ENCODE measurements at places on chromosomes 3 and 15.
A peak's percentile ranks its signal among the peaks of the same experiment; 100 is the strongest.

- no peak for DNase-seq
These were observed 27.2 kb downstream of the TIMP4 start for GRCh38 chr3:12131351-12132090.

DNA sequence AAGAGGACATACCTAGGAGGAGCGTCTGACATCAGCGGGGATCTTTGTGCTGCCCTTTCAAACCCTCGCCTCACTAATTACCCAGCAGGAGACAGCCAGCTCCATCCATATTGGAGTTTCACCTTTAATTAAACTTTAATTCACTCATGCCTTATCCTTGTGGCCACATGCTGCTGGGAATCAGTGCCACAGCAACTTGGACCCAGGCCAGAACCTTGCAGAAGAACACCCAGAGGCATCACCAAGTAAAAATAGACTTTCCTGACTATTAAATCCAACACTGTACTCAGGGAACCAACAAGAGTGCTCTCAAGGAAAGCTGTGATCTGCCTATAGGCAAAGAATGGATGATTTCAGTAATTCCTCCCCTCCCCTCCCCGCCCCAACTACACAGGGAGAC lies 23.9 kb downstream of the EIF1B start:
- DNase-seq: no peak

- no peak for DNase-seq
These were observed 103.3 kb upstream of the PRR23E start for GRCh38 chr3:127089486-127090145.

DNA sequence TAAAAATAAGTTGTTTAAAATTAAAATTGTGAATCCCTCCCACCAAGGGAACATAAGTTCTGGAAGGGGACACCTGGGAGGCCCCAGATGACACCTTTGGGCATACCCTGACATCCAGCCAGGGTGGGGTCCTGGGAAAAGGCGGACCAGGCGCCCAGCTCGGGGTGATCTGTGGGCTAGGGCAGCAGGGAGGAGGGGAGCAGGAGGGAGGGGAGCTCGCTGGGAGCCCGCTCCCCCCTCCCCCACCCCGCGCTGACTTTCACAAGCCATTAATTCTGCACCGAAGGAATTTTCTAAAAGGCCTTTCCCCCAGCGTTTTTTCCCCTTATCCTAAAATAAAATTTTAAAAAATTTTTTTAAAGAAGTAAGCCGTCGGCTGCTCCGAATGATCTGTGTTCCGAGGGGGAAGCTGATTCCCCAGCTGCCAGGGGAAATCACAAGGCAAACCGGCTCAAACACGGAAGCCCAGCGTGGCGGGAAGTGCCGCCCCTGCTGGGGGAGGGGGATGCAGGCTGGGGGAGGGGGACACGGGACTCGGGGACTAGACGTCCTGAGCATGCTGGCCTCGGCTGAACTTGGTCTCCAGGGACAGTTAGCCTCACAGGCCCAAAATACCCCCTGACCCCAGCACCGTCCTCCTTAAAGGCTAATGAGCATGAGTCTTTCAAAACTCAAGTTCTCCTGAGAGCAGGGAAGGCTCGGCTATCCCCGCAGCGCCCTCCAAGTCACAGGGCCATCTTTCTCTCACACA lies 13.9 kb downstream of the PLXND1 start:
- no peak for DNase-seq

- no peak for DNase-seq
These were observed 534 bp upstream of the UBE2E1 start for GRCh38 chr3:23805210-23805632.

- no peak for DNase-seq
These were observed 37.2 kb downstream of the CCDC54 start for GRCh38 chr3:107414325-107414964.

- DNase-seq: no peak
These were observed 35.2 kb upstream of the FGD5 start for GRCh38 chr3:14783480-14784086.

- DNase-seq: no peak
These were observed 20.7 kb downstream of the TIMP4 start for GRCh38 chr3:12138044-12138443.

- DNase-seq: peak; percentile 6
These were observed 781 bp upstream of the DAG1 start for GRCh38 chr3:49469037-49469935.

DNA sequence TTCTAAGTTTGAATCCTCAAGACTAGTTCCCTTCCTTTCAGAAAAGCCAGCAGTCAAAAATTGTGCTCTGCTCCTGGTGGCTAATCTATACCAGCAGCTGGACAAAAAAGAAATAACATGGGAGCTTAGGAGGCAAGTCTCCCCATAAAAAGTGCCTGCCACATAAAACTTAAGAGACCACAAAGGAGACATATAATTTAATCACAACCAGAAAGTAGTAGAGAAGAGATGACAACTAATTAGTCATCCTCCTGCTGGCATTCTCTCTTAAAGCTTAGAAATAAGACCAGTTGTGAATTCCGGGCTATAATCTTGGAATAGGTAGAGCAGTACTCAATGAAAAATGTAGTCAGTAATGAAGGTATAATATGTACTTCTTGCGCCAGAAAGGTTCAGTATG lies 20.2 kb upstream of the IMPG2 start:
- no peak for DNase-seq

DNA sequence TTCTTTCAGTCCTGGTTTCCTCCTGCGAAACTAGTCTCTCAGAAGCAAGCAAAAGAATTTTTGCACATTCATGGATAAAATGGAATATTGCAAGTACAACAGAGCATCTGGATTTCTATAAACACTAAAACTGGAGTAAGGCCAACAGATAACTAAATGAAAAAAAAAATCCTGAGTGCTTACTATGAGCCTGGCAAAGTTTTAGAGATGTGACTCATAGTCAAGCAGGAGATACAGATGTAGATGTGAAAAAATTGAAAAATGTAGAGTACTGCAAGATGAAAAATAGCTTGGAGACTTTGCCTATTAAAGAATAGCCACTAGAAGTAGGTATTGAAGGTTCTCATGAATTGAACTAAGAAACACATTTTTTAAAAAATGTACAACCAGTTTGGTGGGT lies 397.4 kb downstream of the OTOL1 start:
- no peak for DNase-seq

DNA sequence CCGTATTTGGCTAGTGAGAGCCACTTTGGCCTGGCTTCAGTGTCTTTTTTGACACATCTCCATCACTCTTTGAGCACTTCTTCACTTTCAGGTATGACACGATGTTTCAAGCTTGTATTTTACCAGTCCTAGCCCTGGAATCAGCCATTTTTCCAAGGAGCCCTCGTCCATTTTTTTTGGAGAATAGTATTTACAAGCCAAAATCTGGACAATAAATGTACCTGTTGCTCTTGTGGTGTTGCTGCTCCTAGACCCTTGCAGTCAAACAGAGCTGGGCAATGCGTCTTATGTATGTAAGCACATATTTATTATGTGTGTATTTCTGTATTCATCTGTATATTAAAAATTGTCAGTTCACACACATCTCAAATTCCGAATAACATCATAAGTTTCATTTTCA lies 231.2 kb downstream of the THSD4 start:
- DNase-seq: no peak

DNA sequence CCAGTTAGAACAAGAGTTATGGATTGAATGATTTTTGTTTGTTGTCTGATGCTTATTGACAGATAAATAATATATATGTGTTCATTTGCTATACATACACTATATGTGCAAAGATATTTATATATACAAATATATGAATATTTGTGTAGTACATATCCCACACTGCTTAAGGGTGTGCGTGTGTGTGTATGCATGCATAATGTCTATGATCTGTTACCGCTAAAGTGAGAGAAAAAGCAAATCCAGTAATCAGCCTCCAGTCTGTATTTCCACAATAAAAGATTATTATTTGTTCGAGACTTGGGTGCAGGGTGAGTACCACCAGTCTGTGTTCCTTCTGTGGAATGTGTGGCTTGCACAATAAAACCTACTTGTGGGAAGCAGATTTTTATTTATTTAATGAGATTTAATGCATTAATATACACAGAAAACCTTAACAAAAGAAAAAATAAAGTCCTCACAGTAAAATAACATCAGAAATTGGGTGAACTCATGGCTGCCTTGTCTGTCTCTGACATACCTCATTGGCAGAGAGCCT lies 366.0 kb upstream of the TBL1XR1 start:
- no peak for DNase-seq

DNA sequence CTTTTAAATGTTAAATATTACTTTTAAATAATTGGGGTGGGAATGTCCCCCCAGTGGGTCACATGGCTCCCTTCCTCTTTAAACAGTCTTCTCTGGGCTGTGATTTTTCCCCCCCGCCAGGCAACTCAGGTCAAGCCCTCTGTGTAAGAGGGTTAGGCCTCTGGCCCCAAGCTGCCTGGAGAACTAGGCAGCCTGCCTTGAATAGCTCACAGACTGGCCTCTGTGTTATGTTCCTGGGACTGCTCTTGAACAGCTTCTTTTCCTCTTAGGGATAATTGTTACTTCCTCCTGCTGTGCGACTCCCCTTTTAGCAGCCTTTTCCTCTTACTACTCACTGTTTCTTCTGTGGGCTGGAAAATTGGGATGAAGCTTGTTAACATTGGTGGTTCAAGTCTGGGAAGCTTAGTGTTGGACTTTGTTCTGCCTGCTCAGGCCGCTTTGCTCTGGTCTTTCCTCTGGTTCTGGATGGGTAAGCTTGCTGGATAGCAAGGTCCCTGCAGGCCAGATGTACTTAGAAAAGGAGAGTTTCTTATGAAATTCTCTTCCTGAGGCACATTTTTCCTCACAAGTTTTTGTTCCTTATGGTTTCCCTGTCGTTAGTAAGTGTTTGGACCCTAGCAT lies 2.2 kb downstream of the TEX264 start:
- DNase-seq: no peak

- DNase-seq: no peak
These were observed 852.0 kb downstream of the FHIT start for GRCh38 chr3:60399292-60399691.

GRCh38 chr3:23112491-23112890 lies 90.6 kb upstream of the UBE2E2 start:
- DNase-seq: no peak

DNA sequence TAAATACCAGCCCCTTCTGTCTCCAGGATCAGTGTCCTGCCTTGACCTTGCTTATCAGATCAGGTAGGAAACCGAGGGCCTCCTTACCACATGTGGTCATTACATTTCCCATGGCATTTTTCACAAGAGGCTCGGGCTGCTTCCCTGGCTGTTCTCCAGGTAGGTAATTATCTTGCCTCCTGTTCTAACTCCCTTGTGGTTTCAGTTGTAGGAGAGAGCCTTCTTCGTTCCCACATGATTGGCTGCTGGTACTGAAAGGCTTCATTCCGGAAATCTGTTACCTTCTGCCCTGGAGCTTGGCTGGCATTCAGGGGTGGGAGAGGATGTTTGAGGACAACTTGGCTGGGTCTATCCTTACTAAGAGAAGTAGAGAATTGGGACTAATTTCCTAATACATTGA lies 46.8 kb upstream of the RORA start:
- peak; percentile 93 for DNase-seq

- DNase-seq: no peak
These were observed 252.9 kb downstream of the SHQ1 start for GRCh38 chr3:72595376-72595775.

DNA sequence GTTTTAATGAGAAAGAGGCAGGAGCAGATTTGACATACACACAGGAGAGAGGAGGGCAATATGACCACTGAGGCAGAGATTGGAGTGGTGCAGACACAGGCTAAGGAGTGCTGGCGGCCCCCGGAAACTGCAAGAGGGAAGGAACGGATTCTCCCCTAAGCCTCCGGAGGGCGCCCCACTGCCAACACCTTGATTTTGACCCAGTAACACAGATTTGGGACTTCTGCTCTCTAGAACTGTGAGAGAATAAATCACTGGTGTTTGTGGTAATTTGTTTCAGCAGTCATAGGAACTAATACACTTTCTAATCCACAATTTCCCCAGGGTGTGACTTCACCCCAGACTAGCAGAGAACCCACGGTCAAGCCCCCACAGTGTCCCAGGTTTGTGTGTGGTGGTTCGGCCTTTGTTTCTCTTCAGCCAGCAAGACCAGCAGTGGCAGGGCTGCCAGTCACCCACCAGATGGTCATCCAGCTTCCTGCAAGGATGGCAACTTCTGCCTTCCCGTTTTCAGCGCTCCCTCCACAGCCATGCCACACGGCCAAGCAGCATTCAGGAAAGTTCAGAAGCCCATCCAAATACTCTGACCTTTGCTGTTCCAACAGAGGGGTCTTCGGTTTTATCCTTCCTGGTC lies 23.6 kb upstream of the TSPAN3 start:
- no peak for DNase-seq

- DNase-seq: no peak
These were observed 329.0 kb upstream of the AZI2 start for GRCh38 chr3:28677581-28677980.

GRCh38 chr3:171378586-171378985 lies 81.6 kb downstream of the TNIK start:
- DNase-seq: no peak

DNA sequence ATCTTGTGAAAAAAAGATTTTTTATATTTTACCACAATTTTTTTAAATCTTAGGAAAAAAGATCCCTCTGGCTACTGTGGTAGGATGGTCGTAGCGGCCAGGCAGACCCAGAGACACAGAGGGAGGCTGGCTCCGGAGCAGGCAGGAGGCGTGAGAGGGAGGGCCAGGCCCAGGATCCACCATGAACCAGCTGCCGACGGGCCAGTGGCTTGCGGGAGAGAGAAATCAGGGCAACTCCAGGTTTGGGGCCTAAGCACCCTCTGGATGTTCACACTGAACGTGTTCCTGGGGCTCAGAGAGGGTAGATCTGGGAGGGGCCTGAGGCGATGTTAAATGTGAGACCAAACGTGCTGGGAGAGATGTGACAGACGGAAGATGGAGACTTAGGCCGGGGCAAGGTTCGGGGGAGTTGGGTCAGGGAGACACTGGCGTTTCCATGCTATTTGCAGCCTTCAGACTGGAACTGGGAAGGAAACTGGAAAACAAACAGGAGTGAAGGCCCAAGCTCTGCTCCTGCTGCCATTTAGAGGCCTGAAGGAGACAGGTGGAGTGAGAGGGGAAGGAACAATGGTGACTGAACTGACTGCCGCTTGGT lies 1.6 kb upstream of the VILL start:
- no peak for DNase-seq

GRCh38 chr15:85976986-85977385 lies 102.7 kb upstream of the AGBL1 start:
- DNase-seq: no peak

GRCh38 chr15:44536962-44537734 lies at the start of gene EIF3J:
Gene EIF3J (plus strand): TSS chr15:44537147. CDS start chr15:44537195, 48 bp downstream.
- DNase-seq: peak; percentile 74

DNA sequence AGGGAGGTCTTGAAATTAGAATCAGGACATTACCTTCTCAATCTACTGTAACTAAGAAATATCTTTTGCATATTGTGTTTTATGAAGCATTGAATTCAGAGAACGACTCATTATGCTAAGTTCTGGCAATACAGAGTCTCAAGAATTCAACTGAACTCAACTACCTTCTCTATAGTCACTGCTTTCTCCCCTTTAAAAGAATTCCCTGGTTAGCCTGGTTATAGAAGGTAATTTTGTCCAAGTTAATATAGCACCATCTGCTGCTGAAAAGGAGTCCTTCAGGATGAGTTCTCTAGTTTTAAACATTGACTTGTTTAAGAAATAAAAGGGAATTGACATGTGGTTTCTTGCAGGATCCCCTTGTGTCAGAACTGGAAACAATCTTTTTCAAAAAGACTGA lies 60.2 kb downstream of the IL16 start:
- no peak for DNase-seq

- DNase-seq: no peak
These were observed 5.5 kb downstream of the ARHGEF3 start for GRCh38 chr3:56796202-56796601.

GRCh38 chr3:169090559-169090958 lies 573.0 kb downstream of the MECOM start:
- DNase-seq: no peak

All from NCI-H1105 (cell line).